ENCODE measurements at places on chromosomes 6 and 20.

GRCh38 chr6:64672131-64672530 lies 1034.9 kb downstream of the EYS start:
- DNase-seq: no peak

GRCh38 chr6:53915026-53915691 lies 120.4 kb downstream of the LRRC1 start:
- DNase-seq: no peak

DNA sequence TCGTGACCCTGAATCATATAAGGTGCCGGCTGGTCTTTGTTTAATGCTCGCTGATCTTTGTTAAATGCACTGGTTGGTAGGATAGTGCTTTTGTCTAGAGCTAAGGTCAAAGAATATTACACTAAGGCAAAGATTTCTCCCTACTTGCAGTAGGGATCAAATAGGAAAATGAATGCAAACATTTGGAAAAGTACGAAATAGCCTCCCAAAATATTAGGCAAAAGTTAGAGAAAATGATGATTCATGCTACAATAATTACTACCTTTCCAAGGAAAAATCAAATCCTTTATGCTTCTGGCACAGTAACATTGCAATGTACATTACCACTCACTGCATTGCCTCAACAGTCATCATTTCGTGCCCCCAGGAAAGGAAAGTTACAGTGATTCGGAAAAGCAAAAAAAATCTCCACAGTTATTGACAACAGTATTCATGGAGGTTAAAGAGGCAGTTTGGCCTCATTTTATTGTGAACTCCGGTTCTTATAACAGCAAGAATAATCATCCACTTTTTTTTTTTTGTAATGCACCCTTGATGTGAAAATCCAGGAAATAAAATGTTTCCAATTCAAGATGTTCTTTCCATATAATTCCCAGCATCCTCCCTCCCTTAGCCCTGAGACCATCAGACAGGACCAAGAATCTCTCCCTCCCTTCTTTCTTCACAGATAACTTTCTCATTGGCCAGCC lies 61.7 kb upstream of the ZMYND8 start:
- no peak for DNase-seq

GRCh38 chr20:40711079-40711478 lies 22.0 kb upstream of the MAFB start:
- no peak for DNase-seq

DNA sequence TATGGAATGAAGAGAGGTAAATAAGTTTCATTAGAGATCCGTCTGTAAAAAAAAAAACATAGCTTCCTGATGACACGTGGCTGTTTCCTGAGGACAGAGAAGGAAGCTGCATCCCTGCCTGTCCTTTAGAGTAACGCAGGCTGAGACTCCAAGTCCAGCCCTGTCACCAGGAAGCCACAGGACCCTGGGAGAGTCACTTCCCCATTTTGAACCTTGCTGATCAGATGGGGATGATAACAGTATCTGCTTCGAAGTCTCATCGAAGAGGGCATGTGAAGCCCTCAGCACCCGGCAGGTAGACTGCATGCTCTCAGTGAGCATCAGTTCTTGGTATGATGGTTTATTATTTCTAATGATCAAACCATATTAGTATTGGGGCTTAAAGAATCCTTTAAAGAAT lies 139.1 kb upstream of the KCNG1 start:
- no peak for DNase-seq

DNA sequence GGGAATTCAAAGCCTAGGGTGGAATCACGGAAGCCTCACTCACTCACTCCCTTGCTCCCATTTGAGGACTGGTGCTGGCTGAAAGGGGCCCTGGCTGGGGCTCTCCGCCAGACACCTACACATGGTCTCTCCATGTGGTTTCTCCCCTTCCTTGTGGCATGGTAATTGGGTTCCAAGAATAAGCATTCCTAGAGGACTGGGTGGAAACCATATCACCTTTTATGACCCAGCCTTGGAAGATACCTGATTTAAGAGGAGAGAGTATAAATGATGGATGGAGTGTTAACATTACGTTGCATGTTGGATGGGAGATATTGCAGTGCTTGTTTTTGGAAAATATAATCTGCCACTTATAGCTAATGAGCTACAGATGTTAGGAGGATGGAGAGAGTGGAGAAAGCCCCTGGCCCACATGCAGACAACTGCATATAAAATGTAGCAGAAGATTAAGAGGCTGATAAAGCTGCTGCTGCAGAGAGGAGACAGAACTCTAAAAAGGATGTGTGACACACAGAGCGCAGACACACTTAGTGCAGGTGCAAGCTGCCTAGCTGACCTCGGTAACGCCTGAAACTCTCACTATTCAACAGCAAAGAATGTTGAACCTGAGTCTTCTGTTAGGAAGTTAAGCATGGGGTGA lies 23.3 kb upstream of the CDKN1A start:
- DNase-seq: no peak

DNA sequence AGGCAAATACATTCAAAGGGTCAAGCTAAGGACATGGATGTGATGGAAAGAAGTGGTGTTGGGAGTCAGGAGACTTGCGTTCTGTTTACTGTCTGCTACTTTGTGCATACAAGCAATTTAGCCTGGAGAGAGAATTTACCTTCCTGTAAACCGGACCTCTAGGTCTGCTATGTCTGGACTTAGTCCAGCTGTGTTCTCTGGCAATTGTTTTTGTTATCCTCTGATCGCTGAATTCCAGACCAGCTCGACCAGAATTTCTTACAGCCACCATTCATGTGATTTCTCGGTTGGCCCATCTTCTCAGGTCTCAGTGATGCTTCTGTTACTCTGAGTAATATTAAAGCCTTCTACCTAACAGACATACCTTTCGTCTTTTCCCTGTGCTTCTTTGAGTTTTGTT lies 75.2 kb downstream of the LRRC1 start:
- DNase-seq: no peak

- DNase-seq: no peak
These were observed 192.2 kb upstream of the EXOC2 start for GRCh38 chr6:885051-885590.

DNA sequence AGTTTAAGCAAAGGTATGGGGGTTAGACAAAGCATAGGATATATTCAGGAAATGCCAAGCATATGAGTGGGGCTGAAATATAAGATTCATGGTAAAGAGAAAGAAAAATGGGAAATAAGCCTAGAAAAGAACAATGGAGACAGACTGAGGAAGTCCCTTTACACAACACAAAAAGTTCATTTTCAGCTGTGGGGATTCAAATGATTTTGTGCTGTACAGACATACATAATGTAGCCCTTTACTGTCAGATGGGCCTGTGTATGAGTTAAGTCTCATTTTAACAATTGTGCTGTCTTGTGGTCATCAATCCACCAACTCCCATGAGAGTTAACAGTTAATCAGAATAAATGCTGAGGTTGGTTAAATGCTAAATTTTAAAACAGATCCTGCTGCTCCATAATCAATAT lies 37.2 kb downstream of the REV3L start:
- no peak for DNase-seq

GRCh38 chr6:25579902-25580495 lies 72.0 kb upstream of the SCGN start:
- no peak for DNase-seq

DNA sequence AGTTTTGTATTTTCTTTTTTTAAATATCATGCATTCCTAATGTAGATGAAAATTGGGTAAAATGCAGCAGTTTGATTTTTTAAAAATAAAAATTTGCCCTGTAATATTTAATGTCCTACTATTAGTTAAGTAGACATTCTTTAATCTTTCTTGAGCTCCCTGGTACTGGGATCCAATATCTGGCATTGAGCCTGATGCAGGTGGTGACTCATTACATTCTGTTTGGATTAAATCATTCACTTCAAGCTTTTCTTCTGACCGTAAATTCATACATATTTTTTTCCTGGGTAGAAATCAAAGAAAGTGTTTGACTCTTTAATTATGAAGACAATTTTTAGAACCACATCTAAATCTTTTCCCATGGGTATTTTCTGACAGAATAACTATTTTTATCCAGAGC lies 768.8 kb upstream of the SLC35B3 start:
- DNase-seq: no peak

DNA sequence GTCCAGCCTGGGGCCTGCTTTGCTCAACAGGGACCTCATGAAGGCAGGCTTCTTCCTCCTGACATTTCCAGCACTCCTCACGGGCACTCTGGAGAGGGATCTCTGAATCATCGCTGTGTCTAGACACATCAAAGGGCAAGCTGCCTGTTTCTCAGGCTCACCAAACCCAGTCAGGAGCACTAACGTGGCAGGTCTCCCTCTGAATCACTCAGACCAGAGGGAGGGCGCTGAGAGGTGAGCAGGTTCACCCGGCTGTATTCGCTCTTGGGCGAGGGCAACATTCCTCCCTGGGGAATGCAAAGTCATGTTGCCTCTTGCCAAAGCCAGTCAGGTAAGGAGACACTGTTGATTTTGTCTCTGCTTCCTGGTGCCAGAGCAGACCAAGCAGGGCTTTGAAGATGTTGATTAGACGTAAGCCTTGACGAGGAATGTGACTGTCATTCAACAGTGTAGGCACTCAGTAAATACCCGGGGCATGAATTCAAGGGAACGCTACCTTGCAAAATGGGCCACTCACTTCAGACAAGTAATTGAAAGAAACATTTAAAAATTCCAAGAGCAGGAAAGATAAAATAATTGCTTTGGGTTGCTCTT lies 50.1 kb downstream of the CYP24A1 start:
- DNase-seq: no peak

- DNase-seq: no peak
These were observed 83.5 kb downstream of the HAO1 start for GRCh38 chr20:7856756-7857155.

- no peak for DNase-seq
These were observed 7.2 kb downstream of the BHLHE23 start for GRCh38 chr20:62999580-62999979.

- no peak for DNase-seq
These were observed 188.2 kb upstream of the PREP start for GRCh38 chr6:105591053-105591452.

DNA sequence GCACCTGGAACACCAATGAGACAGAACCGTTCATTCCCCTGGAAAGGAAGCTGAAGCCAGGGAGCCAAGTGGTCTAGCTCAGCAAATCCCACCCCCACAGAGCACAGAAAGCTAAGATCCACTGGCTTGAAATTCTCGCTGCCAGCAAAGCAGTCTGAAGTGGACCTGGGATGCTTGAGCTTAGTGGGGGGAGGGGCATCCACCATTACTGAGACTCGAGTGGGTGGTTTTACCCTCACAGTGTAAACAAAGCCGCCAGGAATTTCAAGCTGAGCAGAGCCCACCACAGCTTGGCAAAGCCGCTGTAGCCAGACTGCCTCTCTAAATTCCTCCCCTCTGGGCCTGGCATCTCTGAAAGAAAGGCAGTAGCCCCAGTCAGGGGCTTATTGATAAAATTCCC lies 53.1 kb downstream of the KIF16B start:
- DNase-seq: no peak

GRCh38 chr6:84467296-84467695 lies 239.9 kb upstream of the CEP162 start:
- DNase-seq: no peak

DNA sequence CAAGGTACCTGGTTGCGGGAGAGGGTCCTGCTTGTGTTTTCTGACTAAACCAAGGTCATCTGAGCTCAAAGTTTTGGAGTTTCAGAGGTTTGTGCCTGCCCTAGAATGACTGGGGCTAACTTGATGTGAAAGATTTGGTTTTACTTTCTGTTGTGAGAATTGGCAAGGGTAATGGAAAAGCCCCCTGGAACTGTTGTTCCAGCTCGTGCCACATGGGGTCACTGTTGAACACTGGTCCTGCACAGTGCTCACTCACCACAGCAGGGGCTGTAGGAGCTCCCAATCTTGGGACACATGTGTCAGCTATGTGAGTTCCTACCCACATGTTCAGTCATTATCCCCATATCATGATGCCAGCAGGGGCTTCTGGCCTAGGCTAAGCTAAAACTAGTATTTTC lies 6.5 kb downstream of the TGM6 start:
- DNase-seq: no peak

GRCh38 chr6:151430886-151431285 lies 21.0 kb downstream of the RMND1 start:
- no peak for DNase-seq

DNA sequence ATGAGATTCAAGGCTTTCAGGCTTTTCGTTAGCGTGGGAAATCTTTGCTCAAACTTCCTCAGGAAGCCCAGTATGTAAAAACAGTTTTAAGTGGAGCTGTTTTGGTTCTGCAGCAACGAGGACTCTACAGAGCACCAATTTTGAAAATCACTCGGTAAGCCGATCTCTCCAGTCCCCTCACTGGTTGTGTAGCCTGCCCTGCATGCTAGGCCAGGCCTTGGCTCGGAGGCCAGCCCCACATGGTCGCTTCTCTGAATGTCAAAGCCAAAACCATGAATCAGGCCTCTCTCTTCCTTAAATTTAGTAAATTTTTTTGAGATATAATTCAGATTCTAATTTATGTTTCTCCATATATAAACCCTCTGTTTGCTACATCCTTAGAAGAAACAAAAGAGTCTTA lies 108.0 kb downstream of the CHD6 start:
- no peak for DNase-seq

- no peak for DNase-seq
These were observed 99.3 kb downstream of the AIG1 start for GRCh38 chr6:143160015-143160414.

DNA sequence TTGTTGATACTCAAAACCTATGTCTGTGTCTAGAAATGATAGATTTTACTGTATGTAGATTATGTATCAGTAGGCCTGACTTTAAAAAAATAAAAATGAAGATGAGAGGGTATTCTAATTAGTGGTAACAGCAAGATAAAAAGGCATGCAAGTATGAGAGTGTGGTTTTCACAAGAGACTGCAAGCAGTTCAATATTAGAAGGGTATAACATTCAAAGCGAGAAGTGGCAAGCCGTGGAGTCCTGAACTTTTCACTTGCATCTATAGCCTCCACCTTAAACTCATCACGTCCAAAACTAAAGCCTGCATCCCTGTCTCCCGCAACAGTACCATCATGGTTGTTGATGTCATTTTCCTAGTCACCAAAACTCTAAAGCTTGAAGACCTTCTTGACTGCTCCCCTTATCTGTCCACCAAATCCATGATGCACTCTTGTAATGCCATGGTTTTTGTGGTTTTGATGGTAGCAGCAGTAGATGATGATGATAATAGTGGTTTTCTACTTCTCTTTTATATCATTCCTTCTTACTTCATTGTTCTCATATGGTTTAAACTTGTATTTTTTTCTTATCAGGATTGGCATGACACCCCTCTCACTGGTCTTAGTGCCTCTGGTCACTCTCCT lies 9.2 kb upstream of the CGA start:
- DNase-seq: no peak

DNA sequence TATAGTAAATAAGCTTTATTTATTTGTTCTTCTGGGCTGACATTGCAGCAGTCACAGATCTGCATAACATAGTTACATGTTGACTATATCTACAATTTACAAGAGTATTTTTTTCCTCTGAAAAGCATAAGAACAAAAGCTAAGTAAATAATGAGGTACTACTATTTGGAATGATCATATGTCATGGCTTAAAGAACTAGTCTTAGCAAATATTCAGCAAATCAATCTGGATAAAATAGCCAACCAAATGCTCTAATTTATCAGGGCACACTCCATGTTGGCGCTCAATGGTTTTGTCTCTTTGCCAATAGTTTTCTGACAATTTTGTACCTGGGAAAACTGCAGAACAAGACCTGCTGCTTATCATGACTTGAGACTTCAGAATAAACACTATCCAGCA lies 233.4 kb upstream of the RIN2 start:
- no peak for DNase-seq

GRCh38 chr6:9482030-9482738 lies 932.7 kb downstream of the TFAP2A start:
- no peak for DNase-seq

All from left forelimb (tissue), 1 donor.